ENCODE measurements at places on chromosomes 1 and 21. TPM values are rescaled to one million over a fixed set of nuclear protein-coding genes. Genes with fewer than 3 reads are reported as not detected.
A peak's percentile ranks its signal among the peaks of the same experiment; 100 is the strongest.

Gene LMOD1
- 112 TPM for total RNA-seq

Gene PER3
- total RNA-seq: 20.6 TPM

- no peaks in the 10 kb centered on the region for H3K36me3 ChIP-seq
- H3K4me1 ChIP-seq: no peaks in the 10 kb centered on the region
- DNase-seq: no peak
- no peak overlapping the region for H3K27ac ChIP-seq
- H3K4me3 ChIP-seq: no peak overlapping the region
- H3K27me3 ChIP-seq: no peaks in the 10 kb centered on the region
Measured at GRCh38 chr1:163267962-163268361, 53.8 kb upstream of the NUF2 start.

GRCh38 chr1:82979593-82980236 is 1019.2 kb downstream of the TTLL7 start:
- no peak overlapping the region for H3K27ac ChIP-seq
- H3K4me1 ChIP-seq: no peaks in the 10 kb centered on the region
- H3K36me3 ChIP-seq: no peaks in the 10 kb centered on the region
- no peak overlapping the region for H3K4me3 ChIP-seq
- DNase-seq: no peak
- H3K27me3 ChIP-seq: no peaks in the 10 kb centered on the region

Gene NFYC
- 54.9 TPM for total RNA-seq

- no peaks in the 10 kb centered on the region for H3K36me3 ChIP-seq
- H3K27me3 ChIP-seq: no peaks in the 10 kb centered on the region
- H3K4me3 ChIP-seq: no peak overlapping the region
- DNase-seq: peak; percentile 73
Measured at GRCh38 chr1:93673163-93673829, 8.3 kb downstream of the BCAR3 start.

Gene TPTE
- not detected for total RNA-seq

- no peak for DNase-seq
- H3K4me1 ChIP-seq: peaks cover 2% of the 10 kb centered on the region
- no peaks in the 10 kb centered on the region for H3K27me3 ChIP-seq
- H3K27ac ChIP-seq: no peak overlapping the region
- no peaks in the 10 kb centered on the region for H3K36me3 ChIP-seq
- H3K4me3 ChIP-seq: no peak overlapping the region
Measured at GRCh38 chr1:92843429-92844352, 11.9 kb downstream of the RPL5 start.

Gene LEPR
- total RNA-seq: 5.6 TPM

Gene SPRR2E
- not detected for total RNA-seq

GRCh38 chr1:204190212-204191211 is 5.8 kb downstream of the KISS1 start:
- H3K4me1 ChIP-seq: no peaks in the 10 kb centered on the region
- H3K4me3 ChIP-seq: no peak overlapping the region
- H3K27me3 ChIP-seq: no peaks in the 10 kb centered on the region
- DNase-seq: no peak
- no peaks in the 10 kb centered on the region for H3K36me3 ChIP-seq

DNA sequence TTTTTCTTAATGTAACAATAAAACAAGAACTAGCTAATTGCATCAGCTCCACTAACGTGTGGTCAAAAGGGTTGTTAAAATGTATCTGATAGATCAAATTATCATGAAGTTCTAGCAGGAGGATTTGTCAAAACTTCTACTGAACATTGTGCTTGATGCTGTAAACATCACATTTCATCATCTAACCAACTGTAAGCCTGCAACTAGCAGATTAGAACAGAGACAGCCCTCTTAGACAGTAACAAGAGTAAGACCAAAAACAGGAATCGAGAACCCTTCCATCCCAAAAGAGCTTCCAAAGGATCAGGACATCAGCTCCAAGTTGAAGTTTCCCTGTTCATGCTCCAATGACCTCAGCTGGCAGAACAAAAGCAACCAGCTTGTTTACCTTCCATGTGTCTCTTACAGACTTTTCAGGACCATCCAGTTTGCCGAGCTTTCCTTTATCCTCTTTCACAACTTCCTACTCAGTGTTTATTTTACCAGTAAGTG is 44.6 kb downstream of the NIBAN1 start:
- no peaks in the 10 kb centered on the region for H3K4me1 ChIP-seq
- H3K36me3 ChIP-seq: no peaks in the 10 kb centered on the region
- H3K4me3 ChIP-seq: no peak overlapping the region

GRCh38 chr1:165910764-165911421 is 83.5 kb downstream of the UCK2 start:
- H3K4me1 ChIP-seq: no peaks in the 10 kb centered on the region
- DNase-seq: peak; percentile 37
- H3K36me3 ChIP-seq: no peaks in the 10 kb centered on the region
- H3K4me3 ChIP-seq: no peak overlapping the region

GRCh38 chr1:183834568-183834967 is 29.6 kb downstream of the RGL1 start:
- no peaks in the 10 kb centered on the region for H3K27me3 ChIP-seq
- H3K4me1 ChIP-seq: no peaks in the 10 kb centered on the region
- no peak for DNase-seq
- H3K27ac ChIP-seq: no peak overlapping the region
- H3K36me3 ChIP-seq: no peaks in the 10 kb centered on the region

Gene AMY1C
- not detected for total RNA-seq

- peak overlapping the region; percentile 94 for H3K27ac ChIP-seq
- no peaks in the 10 kb centered on the region for H3K36me3 ChIP-seq
- no peak for DNase-seq
- peaks cover 14% of the 10 kb centered on the region for H3K4me1 ChIP-seq
Measured at GRCh38 chr1:37472994-37473393, 1.4 kb upstream of the ZC3H12A start.

Gene HTR1D
- total RNA-seq: 0.09 TPM

DNA sequence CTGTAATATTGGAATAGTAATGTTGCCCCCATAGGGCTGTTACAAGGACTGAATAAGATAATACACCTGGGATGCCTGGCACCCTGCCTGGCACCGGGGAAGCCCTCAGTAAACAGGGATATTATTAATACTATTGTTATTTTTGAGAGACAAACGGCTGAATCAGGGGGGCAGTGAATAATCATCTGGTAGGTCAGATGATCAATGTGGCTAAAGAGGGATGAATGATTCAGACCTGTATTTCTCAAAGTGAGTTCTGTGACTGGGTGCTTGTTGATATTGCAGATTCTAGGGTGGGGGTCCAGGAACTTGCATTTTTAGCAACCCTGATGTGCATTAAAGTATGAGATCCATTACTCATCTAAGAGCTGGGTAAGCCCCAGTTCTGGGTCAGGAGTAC is 46.2 kb upstream of the BCL10 start:
- H3K4me1 ChIP-seq: no peaks in the 10 kb centered on the region
- H3K27me3 ChIP-seq: no peaks in the 10 kb centered on the region
- DNase-seq: no peak
- no peak overlapping the region for H3K27ac ChIP-seq
- H3K4me3 ChIP-seq: no peak overlapping the region
- no peaks in the 10 kb centered on the region for H3K36me3 ChIP-seq

DNA sequence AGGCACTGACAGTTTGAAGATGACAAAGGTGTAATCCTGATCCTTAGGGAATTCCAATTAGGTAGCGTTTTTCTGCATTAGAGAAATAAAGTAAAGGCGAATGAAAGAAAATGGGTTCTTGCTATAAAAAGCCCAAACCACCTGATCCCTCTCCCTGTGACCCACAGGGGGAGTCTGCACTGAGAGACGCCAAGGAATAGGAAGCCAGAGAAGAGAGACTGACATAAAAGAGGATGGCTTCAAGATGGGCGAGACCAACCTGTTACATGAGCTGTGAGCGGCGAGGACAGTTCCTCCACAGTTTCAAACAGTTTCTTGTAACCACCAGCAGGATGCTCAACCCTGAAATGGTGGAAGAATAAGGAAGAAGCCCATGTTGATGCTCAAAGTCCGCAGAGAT is 1.4 kb downstream of the RPE65 start:
- H3K4me1 ChIP-seq: no peaks in the 10 kb centered on the region
- no peaks in the 10 kb centered on the region for H3K36me3 ChIP-seq
- H3K27ac ChIP-seq: no peak overlapping the region
- H3K27me3 ChIP-seq: peaks cover 2% of the 10 kb centered on the region
- DNase-seq: no peak

DNA sequence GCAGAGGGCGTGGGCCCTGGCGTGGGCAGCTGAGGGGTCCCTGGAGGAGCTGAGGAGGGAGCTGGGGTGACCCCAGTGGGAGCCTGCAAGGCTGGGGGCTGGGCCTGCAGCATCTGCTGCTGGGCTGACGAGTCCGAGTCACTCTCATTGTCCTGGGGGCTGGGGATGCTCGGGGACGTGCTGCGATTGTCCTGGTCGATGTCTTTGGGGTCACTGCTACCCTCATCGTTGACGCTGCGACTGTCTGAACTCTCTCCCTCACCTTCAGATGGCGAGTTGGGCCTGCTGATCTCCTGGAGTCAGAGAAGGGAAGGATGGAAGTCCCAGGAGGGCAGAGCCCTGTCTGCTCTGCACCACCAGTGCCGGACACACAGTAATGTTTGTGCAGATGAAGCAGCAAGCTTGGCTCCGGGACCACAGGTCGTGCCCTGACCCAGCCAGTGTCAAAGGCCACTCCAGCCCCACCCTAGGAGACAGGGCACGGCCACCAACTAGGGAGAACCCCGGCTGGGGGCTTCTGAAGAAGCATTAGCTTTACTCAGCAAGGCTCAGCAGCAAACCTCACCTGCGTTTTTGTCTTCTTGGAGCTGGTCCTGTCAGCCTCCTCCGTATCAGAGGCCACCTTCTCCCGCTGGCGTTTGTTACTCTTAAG is 43.4 kb downstream of the SLC45A1 start:
- peaks cover 48% of the 10 kb centered on the region for H3K36me3 ChIP-seq
- H3K27me3 ChIP-seq: no peaks in the 10 kb centered on the region
- H3K4me3 ChIP-seq: no peak overlapping the region
- peak overlapping the region; percentile 47 for H3K27ac ChIP-seq
- DNase-seq: no peak

GRCh38 chr1:200971955-200972711 is 51.4 kb downstream of the KIF21B start:
- H3K4me1 ChIP-seq: no peaks in the 10 kb centered on the region
- no peak overlapping the region for H3K27ac ChIP-seq
- H3K27me3 ChIP-seq: no peaks in the 10 kb centered on the region
- peak; percentile 53 for DNase-seq

DNA sequence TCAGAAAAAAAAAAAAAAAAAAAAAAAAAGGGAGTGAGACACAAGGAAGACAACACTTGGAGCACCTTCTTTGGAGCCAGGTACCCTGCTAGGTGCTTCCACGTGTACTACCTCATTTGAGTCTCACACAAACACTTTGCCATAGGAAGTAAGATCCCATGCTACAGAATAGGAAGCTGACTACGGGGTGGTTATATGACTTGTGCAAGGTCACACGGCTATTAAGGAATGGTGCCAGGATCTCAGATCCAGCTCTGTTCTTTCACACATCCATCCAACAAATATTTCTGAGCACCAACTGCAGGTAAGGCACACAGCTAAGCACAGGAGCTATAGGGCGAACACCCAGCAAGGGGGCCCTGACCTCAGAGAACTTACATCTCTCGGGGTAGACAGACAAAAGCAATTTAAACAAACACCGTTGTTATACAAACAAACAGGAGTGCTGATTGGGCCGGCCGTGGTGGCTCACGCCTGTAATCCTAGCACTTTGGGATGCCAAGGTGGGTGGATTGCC is 22.4 kb downstream of the PTAFR start:
- H3K4me1 ChIP-seq: no peaks in the 10 kb centered on the region
- no peak overlapping the region for H3K27ac ChIP-seq
- no peaks in the 10 kb centered on the region for H3K36me3 ChIP-seq
- H3K4me3 ChIP-seq: no peak overlapping the region

- no peak overlapping the region for H3K4me3 ChIP-seq
- no peak overlapping the region for H3K27ac ChIP-seq
- no peak for DNase-seq
- H3K4me1 ChIP-seq: no peaks in the 10 kb centered on the region
- H3K27me3 ChIP-seq: no peaks in the 10 kb centered on the region
Measured at GRCh38 chr21:45499201-45499750, 43.0 kb downstream of the SLC19A1 start.

Gene TDRD5
- total RNA-seq: 7.6 TPM

DNA sequence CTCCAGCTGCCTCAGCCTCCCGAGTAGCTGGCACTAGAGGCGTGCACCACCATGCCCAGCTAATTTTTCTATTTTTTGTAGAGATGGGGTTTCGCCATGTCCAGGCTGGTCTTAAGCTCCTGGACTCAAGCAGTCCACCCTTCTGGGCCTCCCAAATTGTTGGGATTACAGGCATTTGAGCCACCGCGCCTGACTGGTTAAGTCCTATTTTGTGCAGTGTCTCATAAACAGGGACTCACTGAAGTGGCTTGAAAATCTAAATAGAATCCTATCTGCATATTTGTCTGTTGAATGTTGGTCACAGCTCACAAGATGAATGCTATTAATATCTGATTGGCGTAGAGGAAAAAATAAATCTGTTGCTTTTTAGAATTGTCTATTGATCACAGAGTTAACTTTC is 5.9 kb upstream of the CHAF1B start:
- H3K27me3 ChIP-seq: no peaks in the 10 kb centered on the region
- H3K27ac ChIP-seq: no peak overlapping the region
- no peaks in the 10 kb centered on the region for H3K36me3 ChIP-seq
- no peak overlapping the region for H3K4me3 ChIP-seq
- DNase-seq: no peak

DNA sequence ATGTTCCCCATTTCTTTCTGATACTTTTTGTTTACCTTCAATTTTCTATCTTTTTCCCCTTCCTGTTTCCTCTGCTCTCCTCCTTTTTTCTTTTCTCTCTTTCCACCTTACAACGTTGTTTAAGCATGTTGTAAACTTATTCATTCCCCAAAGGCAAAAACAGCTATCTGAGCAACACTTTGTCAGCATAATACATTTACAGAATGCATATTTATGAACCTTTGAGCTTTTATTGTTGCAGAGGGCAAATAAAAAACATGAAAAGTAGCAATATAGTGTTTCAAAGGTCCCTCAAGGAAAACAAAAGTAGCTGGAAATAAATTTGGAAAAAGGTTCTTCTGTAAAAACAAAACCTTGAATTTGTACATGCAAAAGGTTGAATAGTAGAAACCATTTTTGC is 169.5 kb downstream of the ATP6V1G3 start:
- H3K36me3 ChIP-seq: no peaks in the 10 kb centered on the region
- DNase-seq: no peak
- H3K27ac ChIP-seq: no peak overlapping the region
- no peaks in the 10 kb centered on the region for H3K4me1 ChIP-seq

DNA sequence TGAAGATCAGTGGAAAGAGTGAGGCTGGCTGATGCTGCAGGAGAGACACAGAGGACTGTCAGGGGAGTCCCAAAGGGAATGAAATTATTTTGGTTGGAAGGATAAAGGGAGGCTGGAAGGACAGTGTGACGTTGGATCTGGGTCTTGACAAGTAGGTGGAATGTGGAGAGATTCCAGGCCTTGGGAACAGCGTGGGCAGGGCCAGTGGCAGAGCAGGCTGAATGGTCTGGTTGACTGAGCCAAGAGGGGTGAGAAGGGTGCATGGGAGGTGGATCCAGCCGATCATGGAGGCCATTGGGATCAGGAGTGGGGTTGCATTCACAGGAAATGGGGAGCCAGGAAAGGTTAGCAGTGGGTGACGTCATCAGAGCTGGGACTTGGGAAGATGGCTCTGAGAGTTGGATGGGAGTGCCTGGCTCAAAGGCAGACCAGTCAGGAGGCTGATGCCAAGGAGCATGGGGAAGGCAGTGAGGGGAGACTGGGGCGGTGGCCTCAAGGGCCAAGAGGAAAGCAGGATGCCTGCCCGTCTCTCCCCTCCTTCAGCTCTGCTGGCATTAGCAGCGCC is 146.2 kb upstream of the VAMP3 start:
- H3K4me3 ChIP-seq: no peak overlapping the region
- H3K36me3 ChIP-seq: no peaks in the 10 kb centered on the region
- DNase-seq: no peak
- no peaks in the 10 kb centered on the region for H3K4me1 ChIP-seq
- peaks cover 5% of the 10 kb centered on the region for H3K27me3 ChIP-seq
- no peak overlapping the region for H3K27ac ChIP-seq
